ENCODE measurements at places on chromosomes 11 and 22.

- DNase-seq, result no peak
Observed at GRCh38 chr11:8531312-8531711, 62.7 kb downstream of the STK33 start.

DNA sequence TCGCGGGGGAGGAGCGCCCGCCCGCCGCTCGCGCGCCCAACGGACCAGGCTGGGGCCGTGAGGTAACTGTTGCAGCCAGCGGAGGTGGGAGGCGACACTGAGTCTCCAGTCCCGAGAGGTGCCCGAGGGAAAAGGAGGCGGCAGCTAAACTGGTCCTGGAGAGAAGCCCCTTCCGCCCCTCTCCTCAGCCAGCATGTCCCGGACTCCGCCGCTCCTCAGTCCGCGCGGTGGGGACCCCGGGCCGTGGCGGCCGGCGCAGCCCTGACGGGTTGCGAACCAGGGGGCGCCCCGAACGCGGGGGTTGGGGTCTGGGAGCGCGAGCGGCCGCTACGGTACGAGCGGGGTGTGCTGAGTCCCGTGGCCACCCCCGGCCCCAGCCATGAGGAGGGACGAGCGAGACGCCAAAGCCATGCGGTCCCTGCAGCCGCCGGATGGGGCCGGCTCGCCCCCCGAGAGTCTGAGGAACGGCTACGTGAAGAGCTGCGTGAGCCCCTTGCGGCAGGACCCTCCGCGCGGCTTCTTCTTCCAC lies at the start of gene PDE3B:
Gene PDE3B, plus strand, starts transcription at position 108 of the 529 bp plus-strand sequence. Its CDS starts 272 bp downstream, at position 380.
- DNase-seq, result peak; percentile 89

GRCh38 chr11:58914821-58915543 lies 24.3 kb upstream of the GLYATL1 start:
- DNase-seq, result no peak

DNA sequence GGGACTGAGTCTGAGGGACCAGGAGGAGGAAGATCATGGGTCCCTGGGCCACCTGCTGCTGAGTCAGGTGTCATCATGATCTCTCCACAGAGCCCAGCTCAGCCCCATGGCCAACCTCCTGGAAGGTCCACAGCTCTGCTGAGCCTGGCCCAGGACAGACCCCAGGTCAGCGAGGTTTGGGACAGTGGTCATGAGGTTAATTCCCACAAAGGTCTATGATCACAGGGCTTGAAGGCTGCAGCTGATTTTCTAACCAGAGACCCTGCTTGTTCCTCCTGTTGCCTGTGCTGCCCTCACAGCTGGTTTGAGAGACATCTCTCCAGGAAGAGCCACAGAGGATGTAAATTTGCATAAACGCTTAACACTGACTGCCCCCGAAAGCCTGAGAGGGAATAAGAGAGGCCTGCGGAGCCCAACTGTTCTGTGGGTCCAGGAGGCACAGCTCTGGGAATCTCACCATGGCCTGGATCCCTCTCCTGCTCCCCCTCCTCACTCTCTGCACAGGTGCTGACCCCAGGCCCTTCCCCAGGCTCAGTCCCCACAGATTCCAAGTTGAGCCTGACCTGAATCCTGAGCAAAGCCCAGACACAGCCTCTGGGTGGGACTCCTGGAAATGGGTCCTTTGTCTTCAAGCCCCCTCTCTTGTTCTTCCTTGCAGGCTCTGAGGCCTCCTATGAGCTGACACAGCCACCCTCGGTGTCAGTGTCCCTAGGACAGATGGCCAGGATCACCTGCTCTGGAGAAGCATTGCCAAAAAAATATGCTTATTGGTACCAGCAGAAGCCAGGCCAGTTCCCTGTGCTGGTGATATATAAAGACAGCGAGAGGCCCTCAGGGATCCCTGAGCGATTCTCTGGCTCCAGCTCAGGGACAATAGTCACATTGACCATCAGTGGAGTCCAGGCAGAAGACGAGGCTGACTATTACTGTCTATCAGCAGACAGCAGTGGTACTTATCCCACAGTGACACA lies 102.8 kb downstream of the GGTLC2 start:
- DNase-seq, result no peak

DNA sequence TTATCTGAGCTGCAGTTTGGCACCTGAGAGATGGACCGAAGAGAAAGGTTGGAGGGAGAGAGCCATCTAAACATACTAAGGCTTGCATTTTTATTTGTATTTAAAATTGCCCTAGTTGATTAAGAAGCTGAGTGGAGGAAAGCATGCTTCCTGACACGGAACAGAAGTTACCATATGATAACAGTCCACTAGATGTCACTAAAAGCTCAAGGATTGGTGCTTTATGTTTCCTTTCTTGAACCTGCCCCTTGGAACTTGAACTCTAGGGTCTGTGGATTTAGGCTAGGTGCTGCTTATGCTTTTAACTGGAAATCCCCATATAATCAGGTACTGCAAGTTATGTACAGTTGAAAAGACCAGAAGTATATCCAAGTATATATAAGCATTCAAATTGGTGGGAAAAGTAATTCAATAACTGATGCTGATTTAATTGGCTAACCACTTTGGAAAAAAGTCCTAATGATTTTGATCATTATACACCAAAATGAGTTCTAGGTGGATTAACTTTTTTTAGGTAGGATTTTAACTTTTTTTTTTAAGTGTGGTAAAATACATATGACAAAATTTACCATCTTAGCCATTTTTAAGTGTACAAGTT lies 9.5 kb downstream of the RBMXL2 start:
- peak; percentile 59 for DNase-seq

GRCh38 chr11:107928046-107928766 lies at the start of gene RAB39A:
Gene RAB39A (plus strand): TSS chr11:107928448. CDS start chr11:107928569, 121 bp downstream.
- DNase-seq, result peak; percentile 98

- DNase-seq, result no peak
Observed at GRCh38 chr11:68924073-68924925, 20.6 kb downstream of the IGHMBP2 start.

GRCh38 chr11:102109896-102110760 lies at the start of gene YAP1:
Gene YAP1 (plus strand): TSS chr11:102110447. CDS start chr11:102110849, 402 bp downstream.
- peak; percentile 93 for DNase-seq

DNA sequence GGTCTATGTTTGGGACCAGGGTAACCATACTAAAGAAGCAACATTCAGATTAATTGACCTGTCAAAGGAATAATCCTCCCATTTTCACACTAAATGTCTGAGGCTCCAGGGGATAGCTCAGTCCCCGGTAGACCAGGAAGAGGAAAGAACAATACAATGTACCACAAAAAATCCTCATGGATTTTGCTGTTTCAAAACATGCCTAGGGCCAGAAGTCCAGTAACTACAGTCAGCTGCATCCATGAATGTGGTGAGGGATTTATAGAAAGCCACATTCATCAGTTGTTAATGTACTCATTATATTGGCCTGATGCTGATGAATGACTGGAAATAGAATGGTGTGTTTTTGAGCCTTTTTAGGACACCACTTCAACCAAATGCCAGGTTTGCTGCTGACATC lies 6.9 kb upstream of the ETS1 start:
- DNase-seq, result no peak

DNA sequence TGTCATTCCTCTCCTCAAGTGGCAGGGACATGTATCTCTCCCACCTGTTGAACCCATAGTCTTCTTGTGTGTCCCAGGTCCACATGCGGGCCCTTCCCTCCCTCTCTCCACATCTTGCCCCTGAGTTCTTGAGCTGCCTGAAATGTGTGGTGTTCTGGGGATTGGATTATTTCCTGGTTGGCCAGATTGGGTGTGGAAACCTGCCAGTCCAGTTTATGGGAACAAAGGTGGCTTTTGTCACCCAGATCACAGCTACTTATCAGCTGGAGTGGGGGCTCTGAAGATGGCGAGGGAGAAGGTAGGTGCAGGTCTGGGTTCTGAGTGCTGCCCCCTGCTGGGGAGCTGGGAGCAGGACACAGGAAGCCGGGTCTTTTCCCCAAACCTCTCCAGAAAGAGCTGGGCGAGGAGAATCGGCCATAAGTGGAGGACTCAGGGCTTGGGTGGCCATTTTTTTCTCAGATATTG lies 14.2 kb downstream of the DTX4 start:
- DNase-seq, result no peak
